ENCODE measurements at places on chromosomes 1 and 21.

- no peak for DNase-seq
Observed at GRCh38 chr1:177857285-177857684, 112.6 kb downstream of the SEC16B start.

- DNase-seq, result no peak
Observed at GRCh38 chr1:113980110-113980509, 836 bp downstream of the OLFML3 start.

- no peak for DNase-seq
Observed at GRCh38 chr1:66542811-66543767, 9.1 kb downstream of the SGIP1 start.

DNA sequence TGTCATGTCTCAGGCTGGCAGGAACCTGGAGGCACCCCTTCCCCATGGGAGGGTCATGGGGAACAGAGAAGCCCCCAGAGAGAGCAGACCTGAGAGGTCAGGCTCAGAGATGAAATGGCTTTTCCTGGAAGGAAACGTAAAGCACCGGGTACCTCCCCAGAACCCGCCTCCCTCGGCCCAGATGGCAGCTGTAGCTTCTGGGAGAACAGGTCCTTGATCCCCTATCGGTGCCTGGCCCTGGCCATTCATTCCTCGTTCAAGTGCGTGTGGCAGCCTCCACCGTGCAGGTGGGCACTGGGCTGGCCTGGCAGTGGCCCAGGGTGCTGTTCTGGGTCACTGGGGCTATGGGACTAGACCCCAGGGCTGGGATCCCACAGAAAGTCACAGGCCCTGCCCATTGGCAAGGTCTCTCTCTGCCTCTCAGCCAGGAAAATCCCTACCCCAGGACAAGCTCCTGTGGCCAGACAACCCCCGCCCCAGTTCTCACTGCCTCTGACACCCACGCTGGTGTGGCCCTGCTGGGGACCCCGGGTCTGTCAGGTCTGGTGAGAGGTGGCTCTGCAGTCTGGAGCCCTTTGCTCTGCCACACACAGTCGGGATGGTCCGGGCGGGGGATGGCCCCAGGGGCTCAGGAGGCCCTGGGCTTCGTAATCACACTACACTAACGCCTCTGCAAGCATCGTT lies 183.2 kb upstream of the VAMP3 start:
- no peak for DNase-seq

- DNase-seq, result no peak
Observed at GRCh38 chr1:58830291-58830690, 46.4 kb upstream of the JUN start.

DNA sequence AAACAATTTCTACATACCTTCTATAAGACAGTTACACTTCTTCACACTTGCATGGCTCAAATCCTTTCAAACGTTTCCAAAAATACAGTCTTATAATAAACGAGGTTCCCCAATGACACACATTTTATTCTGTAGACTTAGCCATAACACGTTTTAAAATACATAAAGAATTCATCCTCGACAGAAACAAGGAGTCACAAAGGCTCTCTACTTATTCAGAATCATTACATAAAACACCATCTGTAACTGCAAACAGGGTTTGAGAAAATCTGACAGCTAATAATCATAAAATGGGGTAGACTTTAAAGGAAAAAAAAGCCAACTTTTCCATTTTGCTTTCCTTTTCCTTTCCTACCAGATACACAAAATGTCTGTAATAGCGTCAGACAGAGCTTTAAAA lies 1.8 kb downstream of the PIK3R3 start:
- DNase-seq, result no peak

GRCh38 chr1:172585348-172585747 lies 52.4 kb downstream of the SUCO start:
- DNase-seq, result no peak

DNA sequence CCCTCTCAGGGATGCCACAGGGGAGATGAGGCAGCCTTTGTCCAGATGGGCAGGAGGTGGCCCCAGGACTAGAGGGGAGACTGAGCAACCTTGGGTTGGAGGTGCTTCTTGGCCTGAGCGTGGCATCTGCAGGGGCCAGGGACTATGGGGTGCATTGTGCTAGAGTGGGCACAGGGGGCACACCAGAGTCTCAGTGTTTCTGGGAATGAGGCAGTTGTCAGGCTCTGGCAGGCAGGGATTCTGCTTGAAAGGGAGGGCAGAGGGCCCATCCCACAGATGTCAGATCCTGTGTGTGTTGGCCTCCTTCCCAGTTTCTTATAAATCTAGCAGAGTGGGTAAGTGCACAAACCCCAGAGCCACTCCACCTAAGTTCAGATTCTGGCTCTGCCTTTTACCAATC lies 13.7 kb downstream of the LGR6 start:
- DNase-seq, result no peak

DNA sequence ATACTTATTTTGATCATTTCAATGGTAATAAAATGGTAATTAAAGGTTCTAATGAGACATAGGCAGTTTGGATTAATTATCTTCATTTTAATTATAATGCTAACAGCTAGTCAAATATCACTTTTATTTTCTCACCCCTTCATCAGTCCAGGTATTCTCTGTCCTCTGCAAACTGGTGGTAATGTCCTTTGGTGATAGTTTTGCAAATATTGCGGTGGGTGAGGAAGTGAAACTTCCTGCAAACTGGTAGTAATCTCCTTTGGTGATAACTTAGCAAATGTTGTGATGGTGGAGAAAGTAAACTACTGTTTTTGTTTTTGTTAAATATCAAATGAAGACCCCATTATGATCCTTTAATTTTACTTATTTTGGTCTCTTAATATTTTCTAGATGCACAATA lies 209.0 kb downstream of the AMY1C start:
- DNase-seq, result no peak

DNA sequence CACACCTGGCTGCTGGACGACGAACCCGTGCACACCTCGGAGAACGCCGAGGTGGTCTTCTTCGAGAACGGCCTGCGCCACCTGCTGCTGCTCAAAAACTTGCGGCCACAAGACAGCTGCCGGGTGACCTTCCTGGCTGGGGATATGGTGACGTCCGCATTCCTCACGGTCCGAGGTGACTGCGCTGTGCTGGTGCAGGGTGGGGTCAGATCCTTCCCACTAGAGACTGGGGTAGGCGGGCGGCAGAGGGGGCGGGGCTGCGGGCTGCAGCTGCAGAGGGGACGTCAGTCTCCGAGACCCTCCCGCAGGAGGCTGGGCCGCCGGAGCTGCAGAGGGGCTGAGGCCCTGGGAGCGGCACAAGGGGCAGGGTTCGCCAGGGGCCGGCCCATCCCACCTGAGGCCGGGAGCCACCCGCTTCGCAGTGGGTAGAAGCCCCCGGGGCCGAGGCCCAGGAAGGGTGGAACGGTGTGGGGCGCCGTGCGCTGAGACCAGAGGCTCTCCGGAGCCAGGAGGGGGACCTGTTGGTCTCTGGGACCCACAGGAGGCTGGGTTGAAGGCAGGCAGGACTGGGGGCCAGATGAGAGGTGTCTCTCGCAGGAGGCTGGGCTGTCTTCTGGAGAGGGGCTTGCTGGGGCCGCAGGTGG lies 90.6 kb downstream of the TRIM11 start:
- DNase-seq, result no peak

- DNase-seq, result no peak
Observed at GRCh38 chr21:44534688-44535087, 5.3 kb downstream of the KRTAP10-1 start.

DNA sequence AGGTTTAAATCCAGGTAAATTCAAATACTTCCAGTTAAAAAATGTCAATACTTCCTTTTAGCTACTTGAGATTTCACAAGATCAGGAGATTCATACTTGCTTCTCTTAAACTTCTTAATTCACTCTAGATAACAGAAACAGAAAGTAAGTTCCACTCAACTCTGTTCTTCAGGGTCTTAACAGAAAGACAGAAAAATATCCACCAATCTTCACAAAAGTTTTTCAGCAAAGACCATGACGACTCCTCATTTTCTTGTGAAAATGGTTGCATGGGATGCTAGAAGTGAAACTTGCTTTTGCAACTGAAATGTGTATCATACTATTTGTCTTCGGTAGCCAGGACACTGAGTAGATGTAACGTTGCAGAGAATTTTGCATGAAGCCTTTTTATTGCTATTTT lies 12.3 kb upstream of the LRRC8C start:
- DNase-seq, result no peak

- DNase-seq, result no peak
Observed at GRCh38 chr1:221093903-221094791, 214.9 kb downstream of the HLX start.

DNA sequence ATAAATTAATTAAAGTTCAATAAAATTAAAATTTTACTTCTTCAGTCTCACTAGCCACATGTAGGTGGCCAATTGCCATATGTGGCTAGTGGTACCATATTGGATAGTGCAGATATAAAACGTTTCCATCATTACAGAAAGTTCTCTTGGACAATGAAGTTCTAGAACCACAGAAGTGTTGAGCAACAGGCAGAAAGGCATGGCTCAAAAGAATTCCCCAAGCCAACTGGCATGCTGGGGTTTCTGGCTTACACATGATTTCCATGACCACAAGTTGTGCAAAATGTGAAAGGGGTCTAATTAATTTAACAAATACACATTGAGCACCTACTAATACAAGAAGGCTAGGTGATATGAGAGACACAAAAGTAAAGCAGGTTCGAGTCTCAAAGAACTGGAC lies 72.2 kb upstream of the CDC42BPA start:
- DNase-seq, result no peak

GRCh38 chr1:11523746-11524464 lies 45.0 kb downstream of the DISP3 start:
- DNase-seq, result no peak

DNA sequence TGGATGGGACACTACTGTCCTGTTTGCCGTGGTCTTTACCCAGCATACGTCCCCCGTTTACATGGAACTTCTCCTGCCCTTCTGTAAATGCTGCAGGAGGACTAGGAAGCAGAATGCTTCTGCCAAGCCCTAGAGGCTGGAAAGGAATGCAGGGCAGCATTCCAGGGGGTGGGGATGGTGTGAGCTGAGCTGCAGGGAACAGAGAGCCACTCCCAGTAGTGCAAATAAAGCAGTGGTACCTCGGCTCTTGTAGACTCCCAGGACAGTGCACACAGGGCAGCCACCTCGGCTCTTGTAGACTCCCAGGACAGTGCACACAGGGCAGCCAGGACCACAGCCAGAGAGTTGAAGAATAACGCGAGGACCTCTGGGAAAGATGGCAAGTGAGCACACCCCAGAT lies 35.4 kb downstream of the PTPRU start:
- DNase-seq, result no peak

DNA sequence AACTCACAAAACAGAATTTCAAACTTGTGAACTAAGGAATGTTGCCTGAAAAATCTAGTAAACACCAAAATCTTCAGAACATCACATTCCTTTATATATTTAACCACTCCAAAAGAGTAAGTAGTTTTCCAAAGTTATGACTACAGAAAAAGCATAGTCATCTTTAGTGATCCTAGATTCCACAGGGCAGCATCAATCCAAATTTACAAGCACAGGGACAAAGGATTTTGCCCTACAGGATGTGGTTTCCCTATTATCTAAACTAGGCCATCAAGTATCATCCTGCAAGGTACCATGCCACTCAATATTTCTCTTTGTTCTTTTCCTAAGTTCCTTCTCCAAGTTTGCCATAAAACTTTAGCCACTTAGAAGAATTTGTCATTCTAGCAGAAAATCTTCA lies 33.0 kb downstream of the COP1 start:
- DNase-seq, result no peak

DNA sequence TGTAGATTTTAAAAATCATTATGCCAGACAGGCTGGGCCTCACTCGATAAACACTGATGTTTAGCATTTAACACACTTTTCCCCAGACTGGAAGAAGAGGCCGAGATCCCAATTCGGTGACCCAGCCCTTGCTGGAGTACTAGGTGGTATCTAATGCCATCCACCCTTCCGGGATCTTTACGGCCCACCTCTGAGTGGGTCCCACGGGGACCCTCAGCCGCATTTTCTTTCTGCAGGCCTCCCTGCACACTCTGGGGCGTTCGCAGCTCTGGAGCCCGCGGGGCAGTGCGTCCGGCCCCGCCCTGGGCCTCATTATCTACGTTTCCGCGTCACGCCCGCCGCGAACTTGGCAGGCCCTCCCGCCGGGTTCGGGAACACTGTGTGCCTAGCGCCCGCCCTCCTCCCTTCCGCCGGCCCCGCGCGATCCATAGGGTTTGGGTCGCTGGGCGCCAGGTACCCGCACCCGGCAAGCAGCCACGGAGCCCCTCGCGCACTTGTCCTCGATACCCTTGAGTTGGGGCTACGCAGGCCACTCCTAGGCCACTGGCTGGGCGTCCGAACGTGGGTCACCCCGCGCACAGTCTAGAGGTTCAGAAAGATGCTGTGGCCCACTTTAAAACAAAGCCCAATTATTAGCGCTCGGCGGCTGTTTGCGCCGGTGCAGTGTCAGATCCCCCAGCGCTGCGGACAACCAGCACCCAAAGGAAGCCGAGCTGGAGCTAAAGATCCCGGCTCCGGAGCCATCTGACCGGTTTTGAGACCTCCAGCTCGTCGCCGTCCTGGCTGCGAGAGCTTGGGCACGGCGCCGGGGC lies 950 bp upstream of the EVA1C start:
- DNase-seq, result peak; percentile 46

- no peak for DNase-seq
Observed at GRCh38 chr1:210239349-210240111, 6.9 kb downstream of the SERTAD4 start.

DNA sequence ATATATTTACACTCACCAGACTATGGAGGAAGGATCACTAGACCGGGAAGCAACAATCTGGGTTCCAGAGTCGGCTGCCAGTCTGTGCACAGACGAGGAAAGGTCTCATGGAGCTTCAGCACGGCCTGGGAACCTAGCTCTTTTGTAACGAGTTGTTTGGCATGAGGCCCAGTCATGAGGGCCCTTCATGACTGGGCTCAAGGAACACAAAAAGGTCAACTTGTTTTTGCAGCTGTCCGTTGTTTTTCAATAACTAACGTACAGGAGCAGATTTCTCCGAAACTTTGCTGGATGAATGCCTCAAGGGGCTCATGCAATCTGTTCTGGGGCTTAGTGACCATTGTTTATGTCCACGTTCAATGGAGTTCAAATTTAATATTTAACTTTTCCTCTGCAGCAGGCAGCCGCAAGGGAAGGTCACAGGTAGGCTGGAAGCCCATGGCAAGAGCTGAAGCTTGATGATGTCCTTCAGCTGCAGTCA lies 5.9 kb upstream of the STUM start:
- DNase-seq, result no peak

- DNase-seq, result no peak
Observed at GRCh38 chr1:62417351-62417999, 19.4 kb upstream of the USP1 start.

DNA sequence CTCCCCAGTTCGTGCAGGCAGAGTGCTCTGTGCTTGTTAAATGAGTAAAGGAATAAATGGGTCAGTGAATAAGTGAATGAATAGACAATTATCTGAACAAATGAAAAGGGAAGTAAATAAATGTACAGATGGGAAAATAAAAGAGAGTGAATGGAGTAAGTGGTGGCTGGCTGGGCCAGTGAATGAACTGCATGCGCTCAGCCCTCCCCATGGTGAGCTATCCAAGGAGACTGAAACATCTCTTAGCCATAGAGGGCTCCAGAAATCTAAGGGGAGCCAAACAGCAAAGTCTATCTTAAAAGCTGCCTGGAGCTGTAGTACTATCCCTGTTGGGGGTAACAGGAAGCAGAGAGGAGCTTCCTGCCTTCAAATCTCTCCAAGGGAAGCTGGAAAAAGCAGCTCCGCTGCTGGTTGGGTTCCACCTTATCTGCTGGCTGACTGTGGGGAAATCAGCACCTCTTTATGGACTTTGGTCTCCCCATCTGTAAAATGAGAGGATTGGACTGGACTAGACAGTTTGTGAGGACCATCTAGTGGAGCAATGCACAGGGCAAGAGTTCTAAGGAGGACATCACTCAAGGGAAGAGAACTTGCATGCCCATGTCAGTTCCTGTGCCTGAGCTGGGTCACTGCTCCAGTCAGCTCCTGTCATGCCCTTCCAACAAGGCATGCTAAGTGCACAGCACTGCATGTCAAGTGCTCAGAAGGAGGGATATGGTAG lies 77.9 kb downstream of the TRABD2B start:
- no peak for DNase-seq
